ENCODE measurements at places on chromosomes 7 and 10. TPM values are rescaled to one million over a fixed set of nuclear protein-coding genes. Genes with fewer than 3 reads are reported as not detected.

DNA sequence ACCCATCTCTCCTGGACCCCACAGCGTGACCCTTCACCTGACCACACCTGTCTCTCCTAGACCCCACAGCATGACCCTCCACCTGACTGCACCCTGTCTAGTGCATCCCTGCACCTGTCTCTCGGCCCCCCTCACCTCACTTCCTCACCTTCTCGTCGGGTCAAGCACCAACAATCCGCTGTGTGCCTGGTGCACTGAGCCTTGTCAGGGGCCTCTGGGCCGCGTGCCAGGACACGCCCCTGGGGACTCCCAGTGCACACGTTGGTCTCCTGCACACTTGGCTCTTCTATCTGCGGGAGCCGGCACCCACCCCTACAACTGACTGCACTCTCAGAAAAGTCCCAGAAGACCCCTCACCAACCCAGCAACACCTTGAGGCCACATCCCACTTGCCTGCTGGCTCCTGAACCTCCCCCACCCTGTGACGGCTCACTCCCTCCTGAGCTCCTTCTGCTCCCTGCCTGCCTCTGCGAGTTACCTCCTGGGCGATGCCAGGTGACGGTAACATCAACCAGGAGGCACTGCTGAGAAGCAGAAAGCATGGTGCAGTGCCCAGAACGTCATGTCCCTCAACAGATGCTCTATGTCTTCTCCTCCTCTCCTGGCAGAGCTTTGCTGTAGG, 147.6 kb downstream of the DIP2C start:
- DNase-seq, result no peak

GRCh38 chr10:76218035-76218434, 786.6 kb downstream of the LRMDA start:
- DNase-seq, result no peak

- DNase-seq, result no peak
Observed at GRCh38 chr7:148967602-148968001, 60.7 kb downstream of the PDIA4 start.

DNA sequence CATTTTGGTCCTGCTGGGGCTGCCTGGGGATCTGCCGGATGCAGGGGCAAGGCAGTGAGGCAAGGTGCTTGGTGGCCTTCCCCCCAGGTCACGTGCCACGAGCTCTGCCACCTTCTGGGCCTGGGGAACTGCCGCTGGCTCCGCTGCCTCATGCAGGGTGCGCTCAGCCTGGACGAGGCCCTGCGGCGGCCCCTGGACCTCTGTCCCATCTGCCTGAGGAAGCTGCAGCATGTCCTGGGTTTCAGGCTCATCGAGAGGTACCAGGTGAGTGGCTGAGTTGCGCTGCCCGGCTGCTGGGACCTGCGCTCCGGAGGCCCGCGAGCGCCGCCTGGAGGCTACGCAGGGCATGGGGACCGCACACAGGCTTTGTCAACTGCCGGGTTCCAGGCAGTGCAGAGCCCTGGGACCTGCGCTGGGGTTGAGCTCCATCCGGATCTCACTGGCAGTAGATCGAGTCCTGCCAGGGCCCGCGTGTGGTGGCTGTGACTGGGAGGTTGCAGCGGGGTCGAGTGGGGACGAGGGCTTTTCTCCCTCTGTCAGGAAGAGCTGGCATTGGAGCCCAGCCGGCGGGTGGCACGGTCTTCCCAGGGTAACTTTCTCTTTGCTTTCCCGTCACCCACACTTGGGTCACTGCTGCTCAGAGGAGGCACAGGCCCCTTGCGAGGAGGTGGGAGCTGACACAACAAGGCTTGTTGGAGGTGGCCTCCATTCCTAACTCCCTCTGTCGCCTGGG, 21.7 kb downstream of the AMZ1 start:
- peak; percentile 60 for DNase-seq

DNA sequence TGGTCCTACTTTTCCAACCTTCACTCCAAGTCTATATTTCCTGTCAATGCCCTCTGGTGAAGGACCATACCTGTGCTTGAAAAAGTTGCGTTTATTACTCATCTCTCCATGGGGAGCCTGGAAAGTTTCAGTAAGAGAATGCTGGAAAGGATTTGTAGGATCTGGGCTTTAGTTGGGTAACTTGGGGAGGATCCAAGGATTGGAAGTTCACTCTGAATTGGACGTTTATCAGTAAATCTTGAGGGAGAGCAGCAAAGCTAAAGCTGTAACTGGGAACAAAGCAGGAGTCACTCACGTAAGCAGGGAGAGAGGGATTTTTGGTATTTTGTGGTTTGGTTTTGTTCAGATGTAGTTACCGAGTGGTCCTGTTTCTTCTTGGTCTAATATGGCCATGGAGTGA, 51.4 kb upstream of the NPVF start:
- DNase-seq, result no peak

The TBX20 gene
- 30.6 TPM for total RNA-seq

Measured in mucosa of gallbladder (tissue), 1 donor.